ENCODE measurements at places on chromosomes 5 and 9.

DNA sequence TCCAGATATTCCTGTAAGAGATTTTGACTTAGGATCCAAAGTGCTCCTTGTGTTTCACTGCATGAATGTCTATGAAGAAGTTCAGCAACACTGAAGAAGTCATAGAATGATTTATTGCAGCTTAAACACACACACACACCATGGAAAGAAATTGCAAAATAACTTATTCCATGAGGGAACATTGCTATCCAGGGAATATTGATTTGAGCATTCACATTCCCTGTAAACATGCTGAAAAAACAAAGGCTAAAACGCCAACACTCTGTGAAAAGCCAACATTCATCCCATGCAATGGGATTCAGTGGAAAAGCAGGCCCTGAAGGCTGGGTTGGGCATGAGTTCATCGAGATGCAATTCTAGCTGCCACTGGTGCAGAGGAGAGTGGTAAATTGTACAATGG, 109.6 kb upstream of the CXCL14 start:
- DNase-seq = no peak

GRCh38 chr9:6229619-6230018, 14.0 kb downstream of the IL33 start:
- DNase-seq = peak; percentile 88

GRCh38 chr9:97722331-97722730, 25.2 kb upstream of the XPA start:
- DNase-seq = no peak

GRCh38 chr9:35114840-35115628, 628 bp downstream of the ATOSB start:
- DNase-seq = no peak

GRCh38 chr9:16223074-16223871, 647.2 kb downstream of the BNC2 start:
- no peak for DNase-seq

DNA sequence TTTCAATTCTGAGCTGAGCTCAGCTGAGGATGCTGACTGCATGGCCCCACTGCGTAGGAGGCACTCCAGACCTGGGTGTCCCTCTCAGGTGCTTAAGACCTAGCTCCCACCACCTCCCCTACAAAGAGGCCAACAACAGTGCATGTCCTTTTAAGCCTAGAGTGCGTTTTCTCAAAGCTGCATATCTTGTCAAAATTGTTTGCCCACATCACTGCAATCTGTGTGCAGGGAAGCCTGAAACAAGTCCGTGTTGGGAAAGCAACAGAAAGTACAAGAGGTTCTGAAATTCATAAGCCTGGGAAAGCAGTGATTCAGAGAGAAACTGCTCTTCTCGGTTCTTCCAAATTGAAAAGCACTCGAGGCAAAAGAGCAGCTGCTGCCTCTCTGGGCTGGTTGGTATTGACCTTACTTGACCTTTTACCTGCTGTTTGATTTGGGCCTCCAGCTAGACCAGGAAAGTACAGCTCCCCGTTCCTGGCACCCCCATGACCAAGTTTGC, 238.4 kb downstream of the NR2F1-AS1 start:
- no peak for DNase-seq

GRCh38 chr5:127944125-127944524, 139.4 kb upstream of the SLC12A2 start:
- DNase-seq = no peak

Data from NCI-H2081 (cell line).